ENCODE measurements at places on chromosomes 2 and 18.

- DNase-seq: no peak
These were observed 467.9 kb downstream of the MBD2 start for GRCh38 chr18:53756610-53756972.

DNA sequence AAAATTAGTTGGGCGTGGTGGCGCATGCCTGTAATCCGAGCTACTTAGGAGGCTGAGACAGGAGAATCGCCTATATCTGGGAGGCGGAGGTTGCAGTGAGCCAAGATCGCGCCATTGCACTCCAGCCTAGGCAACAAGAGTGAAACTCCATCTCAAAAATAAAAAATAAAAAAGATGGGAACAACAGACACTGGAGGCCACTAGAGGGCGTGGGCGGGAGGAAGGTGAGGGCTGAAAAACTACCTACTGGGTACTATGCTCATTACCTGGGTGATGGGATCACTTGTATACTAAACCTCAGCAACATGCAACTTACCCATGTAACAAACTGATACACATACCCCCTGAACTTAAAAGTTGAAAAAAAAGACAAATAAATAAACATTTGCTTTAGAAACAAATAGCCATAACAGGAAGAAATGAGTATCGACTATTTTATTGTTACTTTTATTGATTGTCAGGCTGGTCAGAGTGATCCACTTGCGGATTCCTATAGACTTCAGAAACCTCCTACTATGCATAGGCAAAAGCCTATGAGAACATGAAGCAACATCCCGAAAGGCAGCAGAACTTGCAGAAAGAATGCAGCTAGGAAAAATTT lies 61.0 kb downstream of the TMEM163 start:
- DNase-seq: no peak

- no peak for DNase-seq
These were observed 100.9 kb downstream of the DPP10 start for GRCh38 chr2:114543236-114543766.

- DNase-seq: no peak
These were observed 112.2 kb downstream of the CPO start for GRCh38 chr2:207051385-207051965.

- DNase-seq: no peak
These were observed 73.4 kb upstream of the ID2 start for GRCh38 chr2:8608411-8608954.

GRCh38 chr18:48853588-48853987 lies 97.2 kb downstream of the SMAD7 start:
- DNase-seq: no peak

DNA sequence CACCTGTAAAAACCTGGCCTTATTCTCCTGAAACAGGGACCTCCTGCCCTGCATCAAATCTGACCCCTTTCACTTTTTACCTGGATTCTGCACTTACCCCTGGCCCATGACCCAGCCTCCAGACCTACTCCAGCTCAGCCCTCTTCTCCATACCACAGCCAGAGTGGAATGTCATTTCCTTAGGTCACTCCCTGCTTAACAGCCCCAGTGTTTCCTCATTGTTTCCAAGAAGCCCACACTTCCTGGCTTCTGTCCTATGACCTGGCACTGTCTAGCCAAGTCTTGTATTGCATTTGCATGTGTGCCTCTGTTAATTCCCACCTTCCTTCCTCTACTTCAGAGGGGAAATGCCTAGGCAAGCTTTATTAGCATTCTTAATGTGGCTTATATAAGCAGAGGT lies 51.4 kb upstream of the TRIB2 start:
- DNase-seq: no peak

- peak; percentile 22 for DNase-seq
These were observed 45.4 kb upstream of the ASB18 start for GRCh38 chr2:236309669-236310029.
